ENCODE measurements at places on chromosomes 2 and 18. TPM values are rescaled to one million over a fixed set of nuclear protein-coding genes. Genes with fewer than 3 reads are reported as not detected.

DNA sequence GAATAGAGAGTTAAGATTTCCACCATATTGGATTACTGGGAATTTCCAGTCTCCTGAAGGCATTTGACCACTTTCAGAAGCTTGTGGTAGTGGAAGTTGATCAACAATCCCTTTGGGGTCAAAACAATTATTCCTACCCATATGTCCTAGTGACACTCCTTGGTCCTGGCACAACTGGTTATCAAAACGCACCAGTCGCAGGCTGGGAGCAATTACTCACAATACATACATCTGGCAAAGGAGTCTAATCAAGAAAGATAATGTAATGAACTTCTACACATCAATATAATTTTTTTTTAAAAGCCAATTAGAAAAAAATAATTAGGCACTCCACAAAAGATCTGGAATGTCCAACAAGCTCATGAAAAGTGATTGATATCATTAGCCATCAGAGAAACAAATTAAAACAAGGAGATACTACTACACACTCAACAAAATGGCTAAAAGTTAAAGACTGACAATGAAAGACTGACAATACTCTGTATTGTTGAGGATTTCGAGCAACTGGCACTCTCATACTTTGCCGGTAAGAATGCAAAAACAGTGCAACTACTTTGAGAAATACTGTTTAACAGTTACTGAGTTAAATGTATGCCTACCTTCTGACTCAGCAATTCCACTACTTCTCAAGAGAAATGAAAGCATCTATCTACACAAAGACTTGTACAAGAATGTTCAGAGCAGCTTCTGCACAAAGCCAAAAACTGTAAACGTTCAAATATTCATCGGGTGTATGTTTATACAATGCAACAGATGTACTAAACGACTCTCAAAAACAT, 2.0 kb downstream of the INO80C start:
- peak overlapping the region; percentile 99 for H3K4me3 ChIP-seq
- no peak for DNase-seq
- peaks cover 28% of the 10 kb centered on the region for H3K4me1 ChIP-seq
- no peak overlapping the region for H3K27ac ChIP-seq

DNA sequence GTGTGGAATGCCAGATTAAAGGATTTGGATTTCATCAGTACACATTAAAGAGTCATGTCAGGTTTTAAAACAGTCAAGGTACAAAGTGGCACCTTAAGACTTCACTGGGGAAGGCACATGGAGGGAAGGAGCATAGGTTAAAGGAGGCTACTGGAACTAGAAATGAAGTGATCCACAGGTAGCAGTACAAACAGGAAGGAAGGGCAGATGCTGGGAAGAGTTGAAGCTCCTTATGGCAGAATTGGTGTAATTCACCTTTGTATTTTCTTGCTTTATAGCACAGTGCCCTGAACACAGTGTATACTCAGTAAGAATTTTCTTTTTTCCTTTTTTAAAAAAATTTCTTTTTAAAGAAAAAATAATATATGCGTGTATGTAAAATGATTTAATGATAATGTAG, 177.1 kb downstream of the BABAM2 start:
- no peaks in the 10 kb centered on the region for H3K4me1 ChIP-seq
- H3K27me3 ChIP-seq = no peaks in the 10 kb centered on the region
- no peaks in the 10 kb centered on the region for H3K36me3 ChIP-seq
- no peak overlapping the region for H3K27ac ChIP-seq
- DNase-seq = no peak

LAMA3 gene
- not detected for polyA plus RNA-seq

RFX8 gene
- not detected for polyA plus RNA-seq

GRCh38 chr2:170715932-170716777, 1.0 kb downstream of the SP5 start:
- H3K4me3 ChIP-seq = peak overlapping the region; percentile 85
- peaks cover 31% of the 10 kb centered on the region for H3K27me3 ChIP-seq
- H3K27ac ChIP-seq = no peak overlapping the region
- H3K36me3 ChIP-seq = peaks cover 3% of the 10 kb centered on the region

GRCh38 chr2:15793978-15794377, 146.4 kb upstream of the MYCN start:
- no peak overlapping the region for H3K4me3 ChIP-seq
- peaks cover 2% of the 10 kb centered on the region for H3K27me3 ChIP-seq
- no peaks in the 10 kb centered on the region for H3K36me3 ChIP-seq
- no peaks in the 10 kb centered on the region for H3K4me1 ChIP-seq

DNA sequence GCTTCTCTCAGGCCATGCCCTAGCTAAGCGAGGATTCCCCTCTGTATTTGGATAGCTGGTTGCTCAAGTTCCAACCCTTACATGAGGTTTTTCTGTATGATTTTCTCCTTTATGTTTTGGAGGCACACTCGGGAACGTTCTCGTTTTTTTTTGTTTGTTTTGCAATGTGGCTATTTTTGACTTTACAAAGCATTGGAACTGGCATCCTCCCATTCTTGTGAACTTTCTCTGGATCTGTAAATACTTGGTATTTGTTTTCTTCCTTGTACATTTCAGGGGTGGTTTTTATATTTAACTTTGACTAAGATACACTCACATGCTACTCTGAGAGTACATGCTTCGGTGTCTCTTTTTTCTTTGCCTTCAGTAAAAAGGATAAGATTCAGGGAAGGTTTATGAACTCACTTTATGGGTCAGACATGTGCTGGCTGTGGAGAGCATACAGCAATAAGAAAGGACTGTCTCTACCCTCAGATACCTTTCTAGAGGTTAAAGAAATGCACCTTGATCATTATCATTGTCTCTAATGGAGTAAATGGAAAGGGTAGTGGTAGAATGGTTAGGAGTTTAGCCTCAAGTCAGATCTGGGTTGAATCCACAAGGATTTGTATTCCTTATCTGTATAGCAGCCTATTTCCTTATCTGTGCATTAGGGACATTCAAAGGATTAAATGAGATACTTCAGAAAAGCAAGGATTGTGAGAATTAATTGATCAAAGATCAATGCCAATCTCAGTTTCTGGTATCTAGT, 61.9 kb downstream of the MEIS1 start:
- DNase-seq = no peak
- H3K36me3 ChIP-seq = no peaks in the 10 kb centered on the region
- H3K4me1 ChIP-seq = no peaks in the 10 kb centered on the region
- H3K4me3 ChIP-seq = no peak overlapping the region

- H3K27me3 ChIP-seq = no peaks in the 10 kb centered on the region
- H3K4me1 ChIP-seq = no peaks in the 10 kb centered on the region
- H3K27ac ChIP-seq = no peak overlapping the region
- peaks cover 20% of the 10 kb centered on the region for H3K36me3 ChIP-seq
Measured at GRCh38 chr2:178514664-178515063, 34.4 kb downstream of the PLEKHA3 start.

GULP1 gene
- not detected for polyA plus RNA-seq

DNA sequence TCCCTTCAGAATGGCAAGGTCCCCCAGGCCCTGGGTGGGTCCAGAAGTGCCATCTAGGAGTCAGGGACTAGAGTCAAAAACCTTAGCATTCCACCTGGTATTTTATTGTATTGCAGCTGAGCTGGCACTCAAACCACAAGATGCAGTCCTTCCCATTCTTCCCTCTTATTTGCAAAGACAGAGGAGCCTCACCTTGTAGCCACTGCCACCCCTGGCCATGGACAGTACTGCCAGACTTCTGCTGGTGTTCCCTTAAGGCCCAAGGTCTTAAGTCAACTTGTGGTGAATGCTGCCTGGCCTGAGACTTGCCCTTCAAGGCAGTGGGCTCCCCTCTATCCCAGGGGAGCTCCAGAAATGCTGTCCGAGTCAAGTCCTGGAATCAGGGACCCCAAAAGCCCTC, 6.9 kb downstream of the UGT1A10 start:
- H3K27ac ChIP-seq = no peak overlapping the region
- no peak overlapping the region for H3K4me3 ChIP-seq
- peaks cover 5% of the 10 kb centered on the region for H3K36me3 ChIP-seq
- DNase-seq = no peak
- H3K27me3 ChIP-seq = no peaks in the 10 kb centered on the region

GRCh38 chr2:148244593-148245292, 223.9 kb downstream of the MBD5 start:
- no peak for DNase-seq
- H3K27ac ChIP-seq = no peak overlapping the region
- H3K4me1 ChIP-seq = no peaks in the 10 kb centered on the region
- H3K27me3 ChIP-seq = no peaks in the 10 kb centered on the region
- H3K36me3 ChIP-seq = peaks cover 19% of the 10 kb centered on the region

DNA sequence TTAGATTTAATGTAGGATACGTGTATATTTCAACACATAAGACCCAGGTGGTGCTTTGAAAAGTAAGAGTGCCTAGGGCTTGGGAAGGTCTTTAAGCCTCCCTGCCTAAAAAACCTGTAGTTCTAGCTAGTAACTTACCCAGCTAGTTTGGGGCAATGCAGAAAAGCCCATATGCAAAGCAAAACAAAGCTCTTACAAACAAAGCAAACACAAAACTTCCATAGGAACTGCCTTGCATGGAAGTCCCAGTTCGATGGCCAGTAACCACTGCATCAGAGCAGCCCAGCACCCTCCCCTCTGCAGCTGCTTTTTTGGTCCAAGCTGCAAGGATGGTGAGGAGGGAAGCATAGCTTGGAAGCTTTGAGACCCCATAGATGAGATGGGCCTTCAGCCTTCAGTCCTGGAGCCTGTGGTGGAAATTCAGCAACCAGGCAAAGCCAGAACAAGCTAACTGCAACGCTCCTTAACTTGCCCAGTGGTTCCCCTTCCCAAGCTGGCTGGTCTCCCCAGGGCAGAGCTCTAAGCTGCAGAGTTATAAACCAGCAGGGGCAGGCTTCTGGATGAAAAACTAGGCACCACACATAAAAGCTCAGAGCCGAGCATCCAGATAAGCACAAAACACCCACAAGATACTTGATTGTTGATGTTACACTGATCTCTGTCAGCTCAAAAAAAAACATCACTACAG, 16.2 kb downstream of the C2orf76 start:
- H3K4me1 ChIP-seq = peaks cover under 1% of the 10 kb centered on the region
- H3K27ac ChIP-seq = no peak overlapping the region
- H3K36me3 ChIP-seq = peaks cover 4% of the 10 kb centered on the region

DNA sequence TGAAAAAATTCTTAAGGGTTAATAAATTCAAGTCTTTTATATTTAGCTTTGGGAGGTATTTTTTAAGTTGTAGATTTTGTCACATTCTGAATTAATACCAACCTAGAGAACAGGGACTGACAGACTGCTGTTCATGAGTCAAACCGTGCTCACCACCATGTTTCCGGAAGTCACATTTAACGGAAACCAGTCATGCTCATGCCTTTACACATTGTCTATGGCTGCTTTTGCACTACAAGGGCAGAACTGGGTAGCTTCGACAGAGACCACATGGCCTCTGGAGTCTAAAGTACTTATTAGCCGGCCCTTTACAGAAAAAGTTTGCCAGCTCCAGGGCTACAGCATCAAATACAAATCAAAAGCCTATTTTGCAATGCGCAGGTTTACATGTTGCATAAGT, 33.3 kb downstream of the LONRF2 start:
- H3K27me3 ChIP-seq = no peaks in the 10 kb centered on the region
- no peaks in the 10 kb centered on the region for H3K4me1 ChIP-seq
- H3K36me3 ChIP-seq = no peaks in the 10 kb centered on the region
- H3K4me3 ChIP-seq = no peak overlapping the region
- DNase-seq = no peak
- H3K27ac ChIP-seq = no peak overlapping the region

GRCh38 chr2:238098901-238099713, 1.0 kb upstream of the ESPNL start:
- H3K27me3 ChIP-seq = no peaks in the 10 kb centered on the region
- DNase-seq = no peak
- H3K4me1 ChIP-seq = no peaks in the 10 kb centered on the region
- no peaks in the 10 kb centered on the region for H3K36me3 ChIP-seq
- H3K4me3 ChIP-seq = no peak overlapping the region

CYP26B1 gene
- polyA plus RNA-seq = not detected

- DNase-seq = no peak
- peaks cover 99% of the 10 kb centered on the region for H3K4me1 ChIP-seq
- peak overlapping the region; percentile 88 for H3K27ac ChIP-seq
- H3K36me3 ChIP-seq = peaks cover 10% of the 10 kb centered on the region
Measured at GRCh38 chr2:37654932-37655841, 16.3 kb downstream of the CDC42EP3 start.

DNA sequence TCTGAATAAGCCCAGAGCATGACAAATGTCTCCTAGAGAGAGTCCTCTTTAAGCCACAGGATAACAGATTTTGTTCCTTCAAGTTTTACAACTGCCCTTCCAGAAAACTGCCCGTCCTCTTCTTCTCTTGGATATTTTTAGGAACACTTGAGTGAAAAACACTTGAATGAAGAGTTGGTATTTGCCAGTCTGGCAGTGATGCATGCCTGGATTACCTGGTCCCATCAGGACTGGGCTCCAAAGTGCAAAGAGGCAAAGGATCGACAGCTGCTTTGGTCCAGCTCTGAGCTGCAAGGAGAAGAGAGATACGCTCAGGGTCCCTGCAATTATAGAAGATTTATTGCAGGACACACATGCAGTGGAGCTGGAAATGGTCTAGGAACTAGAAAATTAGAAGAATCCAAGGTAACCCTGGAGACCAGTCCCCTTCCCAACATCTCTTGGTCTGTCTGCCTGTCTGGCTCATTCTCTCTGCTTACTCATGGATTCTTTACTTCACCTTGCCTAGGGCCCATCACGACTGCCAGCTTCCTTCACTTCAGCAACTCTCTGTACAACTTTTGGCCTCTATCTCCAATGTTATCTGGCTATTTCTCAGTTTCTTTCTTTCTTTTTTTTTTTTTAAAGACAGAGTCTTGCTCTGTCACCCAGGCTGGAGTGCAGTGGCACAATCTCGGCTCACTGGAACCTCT, 112.1 kb upstream of the SIX2 start:
- no peak overlapping the region for H3K4me3 ChIP-seq
- H3K36me3 ChIP-seq = no peaks in the 10 kb centered on the region
- no peak for DNase-seq
- no peak overlapping the region for H3K27ac ChIP-seq
- no peaks in the 10 kb centered on the region for H3K4me1 ChIP-seq
- H3K27me3 ChIP-seq = no peaks in the 10 kb centered on the region

SERPINB3 gene
- polyA plus RNA-seq = not detected

DNA sequence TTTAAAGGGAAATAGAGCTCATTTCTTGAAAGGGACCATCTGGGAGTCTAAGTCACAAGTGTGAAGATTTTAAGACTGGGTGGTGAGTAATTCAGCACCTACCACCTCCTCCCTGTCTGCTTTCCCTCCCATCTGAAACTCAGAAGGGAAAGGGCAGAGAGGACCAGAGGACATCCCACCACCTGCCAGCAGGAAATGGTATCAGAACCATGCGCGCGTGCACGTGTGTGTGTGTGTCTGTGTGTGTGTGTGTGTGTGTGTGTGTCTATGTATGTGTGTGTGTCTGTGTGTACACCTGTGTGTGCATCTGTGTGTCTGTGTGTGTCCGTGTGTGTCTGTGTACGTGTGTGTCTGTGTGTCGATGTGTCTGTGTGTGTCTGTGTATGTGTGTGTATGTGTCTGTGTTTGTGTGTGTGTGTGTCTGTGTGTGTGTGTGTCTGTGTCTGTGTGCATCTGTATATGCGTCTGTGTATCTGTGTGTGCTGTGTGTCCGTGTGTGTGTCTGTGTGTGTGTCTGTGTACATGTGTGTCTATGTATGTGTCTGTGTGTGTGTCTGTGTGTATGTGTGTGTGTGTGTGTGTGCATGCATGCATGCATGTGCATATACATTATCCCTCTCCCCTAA, 76.8 kb downstream of the ZFP36L2 start:
- peaks cover 39% of the 10 kb centered on the region for H3K4me1 ChIP-seq
- H3K27me3 ChIP-seq = peaks cover 7% of the 10 kb centered on the region
- peak overlapping the region; percentile 39 for H3K27ac ChIP-seq

DYNAP gene
- polyA plus RNA-seq = not detected

FAM124B gene
- 1.4 TPM for polyA plus RNA-seq

- H3K36me3 ChIP-seq = no peaks in the 10 kb centered on the region
- H3K4me1 ChIP-seq = peaks cover 15% of the 10 kb centered on the region
- H3K27ac ChIP-seq = no peak overlapping the region
- DNase-seq = no peak
Measured at GRCh38 chr2:209424781-209425470, 1.1 kb downstream of the MAP2 start.

- DNase-seq = no peak
- H3K4me1 ChIP-seq = no peaks in the 10 kb centered on the region
- peaks cover 3% of the 10 kb centered on the region for H3K36me3 ChIP-seq
Measured at GRCh38 chr18:58755304-58756010, 84.2 kb downstream of the MALT1 start.

Data from immature natural killer cell (primary cell).